ENCODE measurements at places on chromosomes 12 and 14.

- DNase-seq: no peak
Measured at GRCh38 chr14:52061390-52061789, 7.5 kb downstream of the NID2 start.

DNA sequence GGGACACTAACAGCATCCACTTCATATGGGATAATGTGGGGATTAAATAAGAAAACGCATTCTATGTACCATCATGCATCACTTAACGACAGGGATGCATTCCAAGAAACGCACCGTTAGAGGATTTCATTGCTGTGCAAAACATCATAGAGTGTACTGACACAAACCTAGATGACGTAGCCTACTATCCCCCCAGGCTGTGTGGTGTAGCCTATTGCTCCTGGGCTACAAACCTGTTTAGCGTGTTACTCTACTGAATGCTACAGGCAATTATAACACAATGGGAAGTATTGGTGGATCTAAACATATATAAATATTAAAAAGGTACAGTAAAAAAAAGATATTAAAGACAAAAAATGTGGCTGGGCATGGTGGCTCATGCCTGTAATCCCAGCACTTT is 230.6 kb downstream of the KSR2 start:
- no peak for DNase-seq

DNA sequence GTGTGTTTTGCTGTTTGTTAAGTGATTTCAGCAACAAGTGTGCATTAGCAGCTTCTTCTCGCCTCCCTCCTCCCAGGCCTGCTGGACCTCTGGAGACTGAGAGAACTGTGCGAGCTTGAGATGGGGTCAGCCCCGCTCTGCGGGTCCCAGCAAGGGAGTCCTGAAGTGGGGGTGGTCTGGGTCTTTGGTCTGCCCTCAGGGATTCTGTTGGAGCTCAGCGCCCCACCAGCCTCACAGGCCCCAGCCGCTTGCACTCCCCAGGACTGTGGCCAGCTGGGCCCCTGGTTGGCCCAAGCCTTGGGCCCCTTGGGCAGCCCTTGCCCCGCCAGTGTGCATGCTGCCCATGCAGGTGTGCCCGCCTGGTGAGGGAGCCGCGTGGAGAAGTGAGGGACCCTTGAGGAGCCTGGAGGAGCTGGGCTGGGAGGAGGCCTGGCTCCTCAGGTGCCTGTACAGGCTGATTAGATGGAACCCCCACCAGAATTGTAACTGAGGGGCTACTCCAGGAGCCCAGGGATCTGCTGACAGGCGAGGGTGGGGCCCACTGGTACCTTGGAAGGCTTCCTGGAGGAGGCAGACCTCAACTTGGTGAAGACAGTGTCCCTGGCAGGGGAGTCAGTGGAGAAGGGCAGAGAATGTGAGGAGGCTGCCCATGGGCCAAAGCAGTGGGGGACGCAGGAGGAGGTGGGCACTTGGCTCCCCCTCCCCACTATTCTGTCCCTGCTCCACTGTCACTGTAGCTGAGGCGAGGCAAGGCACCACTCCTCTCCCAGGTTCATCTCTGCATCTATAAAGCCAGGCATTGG is 56.7 kb downstream of the BEGAIN start:
- DNase-seq: no peak

- no peak for DNase-seq
Measured at GRCh38 chr14:31426663-31427062, 6.3 kb upstream of the HEATR5A start.

- no peak for DNase-seq
Measured at GRCh38 chr12:43349863-43350262, 202.1 kb downstream of the ADAMTS20 start.

DNA sequence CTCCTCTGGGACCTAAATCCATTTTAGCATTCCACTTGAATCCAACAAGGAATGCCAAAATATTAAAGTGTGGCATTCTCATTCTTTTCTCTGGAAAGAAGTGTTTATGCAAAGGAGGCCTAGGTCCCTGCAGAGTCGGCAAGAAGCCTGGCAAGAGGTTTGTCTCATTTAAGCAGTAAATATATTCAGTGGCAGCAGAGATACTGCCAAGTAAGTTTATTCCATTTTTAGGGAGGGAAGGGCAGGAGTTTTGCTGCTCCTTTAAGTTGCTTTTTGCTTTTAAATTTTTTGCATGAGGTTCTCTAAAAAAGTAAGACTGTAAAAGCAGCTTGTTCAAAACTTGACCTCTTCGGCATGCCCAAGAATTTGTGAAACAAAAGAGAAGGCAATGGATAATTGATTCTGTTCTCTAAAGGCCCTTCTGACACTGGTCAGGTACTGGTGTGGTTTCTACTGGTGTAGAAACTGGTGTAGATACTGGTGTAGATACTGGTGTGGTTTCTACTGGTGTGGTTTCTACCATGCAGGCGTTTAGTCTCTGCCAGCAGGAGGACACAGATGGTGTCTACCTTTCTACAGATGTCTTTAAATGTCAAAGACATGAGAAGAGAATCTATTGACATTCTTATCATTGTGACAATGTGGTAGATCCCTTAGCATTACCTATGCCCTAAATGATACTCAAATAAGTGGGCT is 107.3 kb downstream of the SAMD4A start:
- DNase-seq: peak; percentile 58

DNA sequence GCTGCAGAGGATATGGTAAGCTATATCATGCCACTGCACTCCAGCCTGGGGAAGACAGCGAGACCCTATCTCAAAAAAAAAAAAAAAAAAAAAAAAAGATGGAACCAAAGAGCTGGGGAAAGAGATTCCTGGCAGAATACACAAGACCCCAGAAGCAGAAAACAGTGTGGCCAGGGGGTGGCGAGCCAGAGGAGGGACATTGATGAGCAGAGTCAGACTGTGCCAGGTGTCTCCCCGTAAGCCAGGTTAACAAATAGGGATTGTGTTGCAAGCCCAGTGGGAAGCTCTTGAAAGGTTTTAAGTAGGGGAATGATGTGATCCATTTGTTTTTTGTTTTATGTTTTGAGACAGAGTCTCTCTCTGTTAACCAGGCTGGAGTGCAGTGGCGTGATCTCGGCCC is 56.1 kb downstream of the FIGNL2 start:
- DNase-seq: no peak

DNA sequence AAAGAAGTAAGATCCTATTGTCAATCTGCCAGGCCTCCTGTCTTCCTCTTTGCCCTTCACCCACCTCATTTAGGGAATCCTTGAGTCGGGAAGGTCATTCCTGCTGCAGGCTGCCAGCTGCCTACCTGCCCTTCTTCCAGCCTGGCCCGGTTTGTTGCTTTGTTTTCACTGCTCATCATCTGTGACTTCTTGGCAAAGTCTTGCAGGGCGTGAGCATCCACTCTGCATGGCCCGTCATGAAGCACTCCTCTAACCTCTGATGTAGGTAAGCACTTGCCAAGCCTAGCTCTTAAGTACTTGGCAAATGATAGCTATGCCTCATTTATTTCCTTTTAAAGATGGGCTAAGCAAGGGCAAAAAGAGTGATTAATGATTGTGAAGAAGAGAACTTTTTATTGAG is 192.8 kb downstream of the NRXN3 start:
- no peak for DNase-seq

DNA sequence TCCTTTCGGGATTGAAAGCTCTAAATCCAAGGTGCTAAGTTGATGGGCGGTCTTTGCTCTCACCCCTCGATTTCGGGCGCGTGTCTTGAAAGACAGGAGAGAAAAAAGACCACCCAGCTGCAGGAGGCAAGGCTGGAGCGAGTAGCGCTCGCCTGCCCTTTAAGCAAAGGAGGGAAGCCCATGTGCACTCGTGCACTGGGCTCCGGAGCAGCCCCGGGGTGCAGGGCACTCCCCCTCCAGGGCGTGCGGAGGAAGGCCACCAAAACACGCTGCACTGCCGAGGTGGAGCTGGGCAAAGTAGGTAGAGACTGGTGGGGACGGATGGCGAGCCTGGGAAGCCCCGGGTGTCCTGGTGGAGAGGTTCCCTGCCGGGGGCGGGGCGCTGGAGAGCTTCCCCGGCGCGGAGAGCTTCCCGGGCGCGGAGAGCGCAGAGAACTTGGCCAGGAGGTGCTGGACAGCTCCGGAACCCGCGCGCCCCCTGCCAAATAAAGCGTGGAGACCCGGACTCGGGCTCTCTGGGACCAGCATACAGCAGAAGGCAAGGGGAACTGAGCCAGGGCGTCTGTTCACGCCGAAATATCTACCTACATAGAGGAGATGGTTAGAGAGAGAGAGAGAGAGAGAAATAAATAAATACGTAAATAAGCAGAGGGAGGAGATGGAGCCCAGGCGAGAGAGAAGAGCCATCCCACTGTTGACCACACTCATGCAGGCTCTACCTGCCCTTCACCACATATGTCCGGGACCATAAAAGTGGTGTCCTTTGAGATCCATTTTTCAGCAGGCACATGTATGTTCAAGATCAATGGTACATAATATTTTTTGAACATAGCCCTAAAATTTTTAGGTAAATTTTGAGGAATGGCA is 662 bp upstream of the NELL2 start:
- peak; percentile 36 for DNase-seq

GRCh38 chr12:116166306-116166705 is 111.2 kb downstream of the MED13L start:
- DNase-seq: no peak

GRCh38 chr12:94147991-94148738 is at the start of gene PLXNC1:
PLXNC1 (plus strand) TSS chr12:94148577; CDS start chr12:94148972, 395 bp downstream.
- peak; percentile 79 for DNase-seq

- no peak for DNase-seq
Measured at GRCh38 chr12:98221243-98221808, 294.1 kb upstream of the TMPO start.

DNA sequence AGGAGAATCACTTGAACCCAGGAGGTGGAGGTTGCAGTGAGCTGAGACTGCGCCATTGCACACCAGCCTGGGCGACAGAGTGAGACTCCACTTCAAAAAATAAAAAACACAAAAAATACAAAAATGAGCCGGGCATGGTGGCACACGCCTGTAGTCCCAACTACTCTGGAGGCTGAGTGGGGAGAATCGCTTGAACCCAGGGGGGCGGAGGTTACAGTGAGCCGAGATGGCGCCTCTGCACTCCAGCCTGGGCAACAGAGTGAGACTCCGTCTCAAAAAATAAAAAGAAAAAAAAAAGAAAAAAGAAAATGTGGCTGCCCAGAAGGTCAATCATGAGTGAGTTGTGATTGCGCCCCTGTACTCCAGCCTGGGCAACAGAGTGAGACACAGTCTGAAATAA is 9.2 kb downstream of the DNAJC22 start:
- DNase-seq: no peak

- DNase-seq: no peak
Measured at GRCh38 chr12:42477941-42478340, 111.6 kb downstream of the PRICKLE1 start.

- DNase-seq: peak; percentile 97
Measured at GRCh38 chr14:73949752-73950734, at the start of the genes COQ6 and FAM161B. COQ6 (plus strand) TSS chr14:73950302; CDS start chr14:73950333, 31 bp downstream. FAM161B (minus strand) TSS chr14:73950094; CDS start chr14:73950026, 68 bp downstream.

- DNase-seq: peak; percentile 73
Measured at GRCh38 chr14:34857689-34858449, 17.3 kb downstream of the BAZ1A start.

DNA sequence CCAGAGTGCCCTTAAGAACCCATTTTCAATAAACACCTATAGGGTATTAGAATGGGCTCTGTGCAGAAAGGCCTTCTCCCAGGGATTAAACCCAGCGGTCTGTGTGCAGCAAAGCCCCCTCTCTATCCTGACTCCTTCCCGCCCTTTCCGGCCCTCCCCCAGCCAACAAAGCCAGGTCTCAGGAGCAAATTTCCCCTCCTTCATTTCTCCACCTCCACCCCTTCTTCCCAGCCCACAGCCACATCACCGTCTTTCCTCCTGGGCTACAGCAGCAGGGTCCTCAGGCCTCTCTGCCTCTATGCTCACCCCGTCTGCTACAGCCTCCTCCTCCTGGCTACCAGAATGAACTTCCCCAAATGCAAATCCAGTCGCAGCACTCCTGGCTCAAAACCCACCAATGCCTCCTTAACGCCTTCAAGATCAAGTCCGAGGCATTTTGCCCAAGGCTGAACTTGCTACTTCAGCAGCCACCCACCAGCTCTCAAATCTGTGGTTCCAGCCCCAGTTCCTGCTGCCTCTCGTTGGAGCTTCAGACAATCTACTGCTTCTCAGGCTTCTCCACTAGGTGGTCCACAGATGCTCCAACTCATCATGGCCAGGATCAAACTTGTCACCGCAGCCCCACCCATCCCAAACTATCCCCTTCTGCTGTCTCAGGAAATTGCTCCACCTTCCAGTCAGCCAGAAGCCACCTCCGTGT is 134.8 kb downstream of the BCL11B start:
- no peak for DNase-seq

- DNase-seq: no peak
Measured at GRCh38 chr12:19166956-19167355, 37.4 kb downstream of the PLEKHA5 start.

DNA sequence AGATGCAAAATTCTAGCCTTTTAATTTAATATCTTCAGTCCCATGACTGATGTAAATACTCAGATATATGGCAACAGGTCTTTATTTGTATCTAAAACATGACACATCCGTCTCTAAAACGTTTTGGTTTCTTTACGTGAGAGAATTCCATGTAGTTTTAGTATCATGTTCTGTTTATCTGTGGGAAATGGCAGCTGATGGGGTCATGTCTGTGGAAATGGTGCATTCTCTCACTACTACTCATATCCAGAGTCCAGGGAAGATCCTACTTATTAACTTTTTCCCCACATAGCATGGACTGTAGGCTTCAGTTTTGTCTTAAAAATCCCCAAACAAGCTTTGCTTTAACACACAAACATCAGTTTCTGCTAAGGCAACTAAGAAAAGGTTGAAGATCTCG is 53.8 kb downstream of the SPTLC2 start:
- no peak for DNase-seq

GRCh38 chr12:80442426-80443222 is 1.4 kb upstream of the PTPRQ start:
- DNase-seq: no peak

DNA sequence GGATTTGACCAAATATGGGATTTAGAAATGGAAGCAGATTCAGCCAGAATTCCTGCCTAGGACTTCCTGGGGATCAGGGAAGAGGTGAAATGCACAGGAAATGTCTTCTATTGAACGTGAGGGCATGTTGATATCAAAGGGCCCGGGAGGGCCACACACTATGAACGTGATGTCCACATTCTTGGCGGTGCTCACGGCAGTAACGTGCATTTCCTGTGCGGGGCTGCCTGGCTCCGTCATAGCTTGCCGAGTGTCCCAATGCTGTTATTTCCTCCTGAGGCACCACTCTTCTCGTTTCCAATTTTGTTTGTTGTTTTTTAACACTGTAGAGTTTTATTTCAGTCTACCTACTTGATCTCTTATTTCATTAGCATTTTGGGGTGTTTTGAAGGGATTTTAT is 67.3 kb downstream of the ZNF664 start:
- no peak for DNase-seq

DNA sequence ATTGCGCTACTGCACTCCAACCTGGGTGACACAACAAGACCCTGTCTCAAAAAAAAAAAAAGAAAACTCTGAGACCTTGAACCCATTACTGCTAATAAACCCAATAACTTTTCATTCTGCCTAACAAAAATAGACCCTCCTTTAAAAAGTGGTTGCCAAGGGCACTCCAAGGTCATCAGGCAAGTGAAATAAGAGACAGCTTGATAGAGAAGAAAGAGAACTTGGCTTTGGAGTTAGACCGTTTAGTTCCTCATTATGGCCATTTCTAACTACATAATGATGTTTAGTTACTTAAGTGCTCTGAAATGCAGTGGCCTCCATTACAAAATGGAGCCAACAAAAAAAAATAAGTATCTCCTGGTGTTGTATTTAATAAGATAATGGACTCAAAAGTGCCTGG is 55.9 kb downstream of the PHLDA1 start:
- no peak for DNase-seq

Measured in activated CD4-positive, alpha-beta T cell treated with anti-CD3 and anti-CD28 coated beads, Interleukin-10, Interleukin-2, amounts not matched to agents 100 ng/mL and 50 ng/mL, durations not matched to agents 16 hours and 8 hours (primary cell).